ENCODE measurements at places on chromosomes 2 and 18.
A peak's percentile ranks its signal among the peaks of the same experiment; 100 is the strongest.

DNA sequence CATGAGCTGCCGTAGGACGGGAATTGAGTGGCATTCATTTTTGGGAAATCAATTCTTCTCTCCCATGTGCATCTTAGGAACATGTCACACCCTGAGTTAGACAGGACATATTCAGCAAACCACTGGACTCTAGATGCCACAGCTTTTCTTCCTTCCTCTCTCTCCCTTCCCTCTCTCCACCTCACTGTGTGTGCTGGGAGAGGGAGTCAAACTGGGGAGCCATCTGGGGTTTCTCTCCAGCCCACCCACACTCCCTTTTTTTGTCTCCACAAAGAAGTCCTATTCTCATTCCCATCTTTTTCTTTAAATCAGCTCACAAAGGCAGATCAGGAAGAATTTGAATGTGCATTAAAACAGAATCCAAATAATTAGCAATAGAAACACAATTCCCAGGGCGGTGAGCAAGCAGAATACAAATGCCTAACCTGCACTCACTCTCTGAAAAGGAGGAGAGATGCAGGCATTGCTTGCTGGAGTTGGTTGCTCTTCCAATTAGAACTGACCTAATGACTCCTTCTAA, 15.4 kb downstream of the CD28 start:
- DNase-seq = no peak

- DNase-seq = no peak
Measured at GRCh38 chr2:119122663-119123062, 35.9 kb downstream of the C1QL2 start.

GRCh38 chr2:237886685-237887481, 27.5 kb downstream of the RAMP1 start:
- DNase-seq = no peak

- DNase-seq = peak; percentile 60
Measured at GRCh38 chr2:55718165-55719008, 24.7 kb upstream of the PNPT1 start.

DNA sequence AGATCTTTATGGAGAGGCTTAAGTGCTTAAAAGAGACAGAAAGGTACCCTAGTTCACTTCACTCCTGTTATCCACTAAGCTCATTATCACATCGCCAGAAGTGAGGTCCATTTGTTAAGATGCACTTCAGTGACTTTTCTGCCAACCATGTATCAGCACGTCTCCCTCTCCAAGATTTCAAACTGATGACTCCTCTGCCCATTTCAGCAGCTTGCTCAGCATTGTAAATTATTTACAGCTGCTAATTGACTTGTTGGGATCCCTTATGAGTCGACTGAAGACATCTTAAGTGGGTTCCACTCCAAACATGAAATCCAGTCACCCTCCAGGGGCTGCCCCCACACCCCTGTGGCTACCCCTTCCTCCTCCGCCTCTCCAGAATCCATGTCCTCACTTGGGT, 37.3 kb downstream of the DIPK1C start:
- no peak for DNase-seq

DNA sequence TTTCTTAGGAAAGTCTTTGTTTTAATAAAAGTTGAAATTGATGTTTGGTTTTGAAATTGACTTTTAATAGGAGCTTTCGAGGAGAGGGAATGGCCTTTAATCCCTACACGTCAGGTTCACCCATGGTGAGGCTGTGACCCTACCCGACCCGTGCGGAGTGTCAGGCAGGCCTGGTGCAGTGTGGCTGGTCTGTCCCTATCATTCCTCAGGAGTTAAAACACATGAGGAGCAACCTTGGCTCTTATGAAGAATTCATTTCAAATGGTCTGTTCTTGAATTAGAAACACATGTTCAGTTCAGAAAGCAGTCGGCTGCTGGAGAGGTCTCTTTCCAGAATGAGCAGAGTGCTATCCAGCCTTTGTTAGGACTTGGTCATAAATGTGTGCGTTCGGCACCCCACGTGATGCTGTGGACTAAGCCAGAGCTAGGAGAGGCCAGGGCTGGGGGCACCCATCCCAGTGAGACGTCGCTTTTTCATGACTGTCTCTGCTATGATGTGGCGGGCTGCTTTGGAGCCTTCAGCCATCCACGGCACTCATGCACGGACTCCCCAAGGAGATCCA, 54.7 kb downstream of the EMILIN2 start:
- DNase-seq = no peak

DNA sequence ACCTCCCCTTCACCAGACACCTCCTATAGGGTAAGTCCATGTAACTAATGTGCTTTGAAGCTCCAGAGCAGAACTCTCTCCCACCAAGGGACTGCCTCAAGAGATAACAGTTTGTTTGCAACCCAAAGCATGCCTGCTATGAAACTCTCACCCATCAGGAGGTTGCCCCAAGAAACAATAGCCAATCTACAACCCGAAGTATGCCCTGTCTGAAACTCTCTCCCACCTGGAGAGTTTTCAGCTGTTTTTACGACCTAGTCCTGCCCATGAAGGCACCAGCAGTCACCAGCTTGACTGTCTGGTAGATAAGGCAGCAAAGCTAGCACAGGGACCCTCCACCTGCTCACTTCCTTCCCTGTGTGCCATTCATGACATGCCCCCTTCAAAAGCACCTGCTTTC, 533.9 kb upstream of the CRIM1 start:
- DNase-seq = no peak

DNA sequence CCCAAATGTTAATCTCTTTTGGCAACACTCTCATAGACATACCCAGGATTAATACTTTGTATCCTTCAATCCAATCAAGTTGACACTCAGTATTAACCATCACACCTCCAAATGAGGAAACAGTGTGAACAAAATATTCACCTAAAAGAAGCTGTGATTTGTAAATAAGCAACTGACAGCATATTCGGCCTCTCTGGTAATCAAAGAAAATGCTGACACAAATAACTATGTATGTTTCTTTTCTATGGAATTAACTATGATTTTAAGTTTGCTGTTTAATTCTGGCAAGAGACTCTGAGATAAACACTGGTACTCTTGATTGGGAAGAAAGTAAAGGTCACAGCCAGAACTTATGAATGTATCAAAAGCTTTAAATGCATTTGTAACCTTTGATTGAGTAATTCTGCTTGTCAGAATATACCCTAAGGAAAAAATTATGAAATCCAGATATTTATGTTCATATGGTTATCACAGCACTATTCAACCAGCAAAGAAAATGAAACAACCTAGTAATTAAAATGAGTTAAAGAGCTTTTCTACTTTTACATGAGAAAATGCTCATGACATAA, 3.6 kb upstream of the GYPC start:
- DNase-seq = peak; percentile 21

GRCh38 chr2:43225788-43226557, 433 bp downstream of the ZFP36L2 start:
- DNase-seq = peak; percentile 80

DNA sequence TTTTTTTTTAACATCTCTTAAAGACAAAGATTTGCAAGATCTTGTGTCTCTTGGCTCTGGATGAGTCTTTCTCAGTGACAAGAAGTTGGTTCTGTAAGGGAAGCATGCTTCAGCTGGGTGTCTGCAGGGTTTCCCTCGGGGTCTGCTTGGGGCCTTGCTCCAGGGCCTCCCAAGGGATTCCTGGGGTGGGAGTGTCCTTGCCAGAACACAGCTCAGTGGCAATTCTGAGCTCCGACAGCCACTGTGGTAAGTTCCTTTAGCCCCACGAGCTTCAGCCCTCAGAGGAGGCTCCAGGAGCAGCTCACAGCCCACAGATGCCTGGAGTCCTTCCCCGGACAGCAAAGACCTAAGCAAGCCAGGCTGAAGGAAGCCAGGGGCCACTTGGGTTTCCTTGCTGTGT, 52.4 kb downstream of the EMX1 start:
- no peak for DNase-seq

- DNase-seq = no peak
Measured at GRCh38 chr2:20480913-20481312, 34.0 kb downstream of the RHOB start.

Measured in hematopoietic multipotent progenitor cell treated with erythropoietin and hydrocortisone succinate and interleukin-3 and kit ligand, for 17 days (in vitro differentiated cells).